Activated T-cell treated with anti-CD3 and anti-CD28 coated beads, Interleukin-2, amount 50 U/mL, for 48 hours (primary cell): ENCODE measurements at places on chromosomes 1 and 21.

DNA sequence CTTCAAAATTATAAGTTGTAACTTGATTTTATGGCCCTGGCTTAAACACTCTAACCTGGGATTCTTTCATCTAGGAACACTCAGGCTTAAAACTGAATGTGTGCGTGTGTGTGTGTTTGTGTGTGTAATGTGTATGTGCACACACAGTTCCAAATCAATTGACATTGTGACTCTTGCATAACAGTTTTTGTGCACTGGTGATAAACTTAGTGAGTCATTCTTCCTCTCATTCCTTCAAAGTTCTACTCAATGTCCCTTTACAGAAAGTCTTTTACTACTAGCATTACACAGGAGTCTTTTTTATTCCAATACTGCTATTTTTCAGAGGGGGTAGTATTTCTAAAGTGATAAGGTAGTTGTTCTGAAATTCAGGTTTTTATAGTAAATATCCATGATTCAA is 943.6 kb downstream of the KCNT2 start:
- DNase-seq, result no peak

GRCh38 chr1:181105134-181106021 is 16.9 kb downstream of the IER5 start:
- peak; percentile 92 for DNase-seq

DNA sequence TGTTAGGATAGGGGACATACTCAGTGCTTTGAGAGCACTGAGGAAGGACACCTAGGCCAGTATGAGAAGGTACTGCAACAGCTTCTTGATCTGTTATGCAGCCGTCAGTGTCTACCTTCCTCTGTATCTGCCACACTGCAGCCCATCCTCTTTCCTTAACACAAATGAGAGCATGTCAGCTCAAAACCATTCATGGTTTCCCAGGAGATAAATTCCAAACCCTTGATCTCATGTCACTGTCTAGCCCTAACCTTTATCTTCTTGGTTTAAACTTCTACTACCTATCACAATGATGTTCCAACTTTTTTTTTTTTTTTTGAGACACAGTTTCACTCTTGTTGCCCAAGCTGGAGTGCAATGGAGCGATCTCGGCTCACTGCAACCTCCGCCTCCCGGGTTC is 1.4 kb downstream of the ZMYND12 start:
- DNase-seq, result no peak

DNA sequence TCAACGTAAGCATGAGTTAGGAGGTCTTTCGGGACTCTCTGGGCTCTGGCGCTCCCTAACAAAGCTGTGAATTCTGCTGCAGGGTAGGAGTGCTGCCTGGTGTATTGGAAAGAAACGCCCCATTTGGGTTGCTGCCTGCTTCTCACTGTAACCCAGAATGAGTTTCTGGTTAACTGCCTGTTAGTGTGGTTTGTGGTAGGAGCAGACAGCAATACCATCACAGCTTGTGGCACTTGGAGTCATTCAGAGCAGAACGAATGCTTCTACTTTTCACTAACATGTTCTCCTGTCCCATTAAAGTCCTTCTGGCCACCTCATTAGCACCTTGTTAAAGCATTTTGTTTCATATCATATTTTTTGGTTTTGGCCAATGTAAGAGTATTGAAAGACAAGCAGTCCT is 18.1 kb downstream of the MAP3K7CL start:
- DNase-seq, result peak; percentile 22

DNA sequence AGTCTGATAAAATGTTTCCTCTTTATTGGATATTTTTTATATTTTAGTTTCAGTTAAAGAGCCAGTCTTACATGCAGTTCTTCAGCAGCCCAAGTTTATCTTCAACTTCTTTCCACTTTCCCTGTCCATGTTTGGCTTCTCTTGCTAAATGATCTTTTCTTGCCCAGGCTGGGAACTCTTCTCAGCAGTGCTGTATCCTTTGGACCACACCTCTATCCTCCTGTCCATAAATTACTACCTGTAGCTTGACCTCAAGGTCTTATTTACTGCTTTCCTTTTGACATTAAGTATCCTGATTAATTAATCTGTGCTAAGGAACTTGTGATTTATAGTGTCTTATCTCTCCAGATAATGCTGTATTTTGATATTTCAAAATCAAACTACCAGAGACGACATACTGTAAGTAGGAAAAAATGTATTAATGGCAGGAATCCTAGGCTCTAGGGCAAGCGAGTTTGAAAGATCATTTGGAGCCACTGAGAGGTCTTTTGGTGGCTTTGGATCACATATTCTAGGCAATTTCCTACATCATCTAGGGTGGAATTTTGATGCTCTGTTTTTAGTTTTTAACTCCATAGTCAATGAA is 20.5 kb upstream of the PDC start:
- no peak for DNase-seq

GRCh38 chr1:21503706-21504377 is 5.4 kb upstream of the ALPL start:
- no peak for DNase-seq

GRCh38 chr1:245657371-245657770 is 502.6 kb downstream of the KIF26B start:
- no peak for DNase-seq

DNA sequence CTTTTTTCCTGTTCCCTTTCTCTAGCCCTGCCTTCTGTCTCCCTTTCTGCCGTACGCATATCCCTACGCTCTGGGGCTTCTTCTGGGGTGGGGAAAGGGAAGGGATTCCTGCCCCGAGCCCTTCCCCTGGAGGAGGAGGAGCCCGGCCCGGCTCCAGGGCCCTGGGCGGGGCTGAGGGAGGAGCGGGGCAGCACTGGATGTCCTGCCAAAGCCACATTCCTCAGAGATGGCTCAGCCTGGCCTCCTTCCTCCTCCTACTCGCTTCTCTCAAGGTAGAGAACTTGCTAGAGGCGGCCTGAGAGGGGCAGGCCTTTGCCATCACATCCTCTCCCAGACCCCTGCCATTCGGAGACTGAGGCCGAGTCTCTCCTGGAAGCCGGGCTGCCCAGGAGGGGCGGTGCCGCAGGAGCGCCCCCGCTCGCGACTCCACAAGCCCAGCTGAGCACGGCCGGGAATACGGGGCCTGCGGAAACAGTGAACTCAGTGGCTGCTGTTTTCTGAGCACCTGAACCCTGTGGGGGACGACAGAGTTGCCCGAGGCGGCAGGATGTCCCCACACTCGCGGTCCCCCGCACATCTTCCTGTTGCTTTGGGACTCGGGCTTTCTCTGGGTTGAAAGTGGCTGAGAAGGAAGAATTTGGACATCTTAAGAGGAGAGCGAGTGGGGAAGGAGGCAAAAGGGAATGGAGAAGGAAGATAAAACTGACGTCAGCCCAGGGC is 12.2 kb downstream of the ADAMTSL4 start:
- DNase-seq, result peak; percentile 87

DNA sequence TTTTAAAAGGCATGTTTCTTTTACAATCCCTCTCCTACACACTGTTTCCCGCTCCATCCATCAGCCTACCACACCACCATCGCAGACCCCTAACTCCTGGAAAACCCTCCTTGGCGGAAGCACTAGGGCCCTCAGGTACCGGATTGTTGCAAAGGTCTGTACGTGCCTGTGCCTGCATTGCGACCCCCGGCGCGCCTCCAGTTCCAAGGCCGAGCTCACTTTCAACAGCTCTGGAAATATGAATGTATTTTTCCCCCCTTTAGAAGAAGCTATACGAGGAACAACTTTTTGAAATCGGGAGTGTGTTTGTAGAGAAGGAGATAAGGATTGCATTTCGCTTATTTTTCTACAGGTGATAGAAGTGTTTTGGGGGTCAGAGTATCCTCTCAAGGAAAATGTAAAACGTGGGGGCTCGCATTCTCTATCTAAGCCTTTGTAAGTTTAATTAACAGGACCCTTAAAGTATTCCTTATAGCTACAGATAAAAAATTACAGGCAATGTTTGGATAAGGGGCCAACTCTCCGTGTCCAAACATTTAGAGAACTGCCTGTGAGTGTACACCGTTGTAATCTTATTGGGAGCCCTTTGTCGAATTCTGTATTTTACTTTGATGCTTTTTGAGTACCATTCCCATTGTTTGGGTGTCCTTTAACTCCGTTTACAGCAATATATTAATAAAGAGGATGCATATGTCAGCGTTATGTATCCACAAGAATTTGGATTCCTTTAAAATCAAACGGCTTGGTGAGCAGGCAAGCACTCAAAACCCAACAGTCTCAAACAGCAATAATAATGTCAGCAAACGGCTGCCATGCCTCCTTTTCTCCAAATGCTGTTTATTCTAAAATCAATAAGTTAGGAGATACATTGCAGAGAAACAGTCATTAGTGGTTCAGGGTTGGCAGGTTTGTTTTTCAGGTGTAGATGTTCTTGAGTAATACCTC is 5.9 kb downstream of the PRRX1 start:
- DNase-seq, result no peak

GRCh38 chr1:224564454-224565084 is 51.5 kb upstream of the CNIH3 start:
- DNase-seq, result no peak

DNA sequence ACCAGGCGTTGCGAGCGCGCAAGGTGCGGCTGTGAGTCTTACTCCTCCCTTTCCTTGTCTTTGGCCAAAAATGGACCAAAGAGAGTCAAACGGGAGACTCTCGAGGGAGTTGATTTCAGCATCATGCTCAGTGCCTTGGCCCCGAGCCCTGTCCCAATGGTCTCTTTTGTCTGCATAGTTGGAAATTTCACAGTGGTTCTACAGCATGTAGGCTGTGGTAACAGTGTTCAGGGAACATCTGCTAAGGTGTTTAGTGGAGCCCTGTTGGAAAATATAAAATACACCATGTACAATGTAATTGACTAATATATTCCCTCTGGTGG is 2.7 kb downstream of the CACNA1E start:
- no peak for DNase-seq

DNA sequence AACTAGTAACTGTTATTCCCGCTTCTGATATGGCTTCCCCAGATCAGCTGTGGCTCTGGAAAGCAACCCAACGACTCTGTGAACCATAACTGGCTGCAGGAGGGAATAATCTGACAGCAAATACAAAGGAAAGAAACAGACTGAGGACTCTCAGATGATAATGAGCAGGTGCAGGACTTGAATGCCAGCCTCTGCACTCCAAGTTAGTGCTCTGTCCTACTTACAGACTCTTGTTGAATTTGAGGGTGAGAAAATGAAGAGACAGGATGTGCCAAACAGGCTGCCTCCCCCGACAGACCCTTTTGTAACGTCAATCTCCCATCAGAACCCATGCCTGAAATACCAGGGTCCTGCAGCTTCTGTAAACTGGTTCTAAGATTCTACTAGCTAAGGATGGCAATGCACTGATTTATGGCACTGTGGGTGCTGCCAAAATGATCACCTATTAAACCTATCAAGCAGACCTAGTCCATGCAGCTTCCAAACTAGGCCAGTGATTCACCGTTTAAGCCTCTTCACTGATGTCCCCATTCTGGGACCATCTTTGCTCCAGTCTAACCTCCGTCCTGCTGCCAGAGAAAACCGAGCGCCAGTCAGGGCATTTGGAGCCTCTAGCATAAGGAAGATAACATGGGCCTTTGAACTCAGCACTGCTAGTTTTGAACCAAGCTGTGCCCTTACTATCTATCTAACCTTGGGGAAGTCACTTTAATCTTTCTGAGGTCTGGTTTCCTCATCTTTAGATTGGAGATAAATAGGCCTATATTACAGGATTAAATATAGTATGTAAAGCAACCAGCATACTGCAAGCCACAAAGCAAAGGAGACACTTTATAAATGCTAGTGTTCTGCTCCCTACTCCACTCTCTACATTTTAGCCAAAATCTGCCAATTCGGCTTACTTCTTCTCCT is 4.8 kb downstream of the MKNK1 start:
- DNase-seq, result no peak

GRCh38 chr1:220326578-220326977 is 54.3 kb upstream of the RAB3GAP2 start:
- DNase-seq, result no peak

GRCh38 chr1:96361961-96362360 is 359.6 kb upstream of the PTBP2 start:
- DNase-seq, result no peak

- DNase-seq, result no peak
Measured at GRCh38 chr1:55399346-55399745, 184.2 kb upstream of the USP24 start.

DNA sequence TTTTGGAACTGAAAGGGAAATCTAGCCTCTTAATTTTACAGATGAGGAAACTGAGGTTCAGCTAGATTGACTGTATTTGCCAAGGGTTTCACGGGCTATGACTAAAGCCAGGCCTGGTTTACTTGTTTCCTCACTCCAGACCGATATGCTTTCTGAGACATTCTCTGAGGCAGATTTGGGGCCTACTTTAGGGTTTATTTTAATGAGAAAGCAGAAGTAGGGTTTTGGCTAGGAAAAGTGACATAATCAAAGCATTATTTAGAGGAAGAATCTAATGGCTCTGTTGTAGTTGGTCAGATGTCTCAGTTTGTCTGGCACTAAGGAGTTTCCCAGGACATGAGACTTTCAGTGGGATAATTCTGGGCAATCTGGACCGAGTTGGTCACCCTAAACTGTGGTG is 1.5 kb upstream of the RPTN start:
- DNase-seq, result no peak

- DNase-seq, result peak; percentile 86
Measured at GRCh38 chr1:156705918-156706656, 704 bp upstream of the CRABP2 start.

- DNase-seq, result no peak
Measured at GRCh38 chr1:62230718-62231117, 36.1 kb downstream of the L1TD1 start.

DNA sequence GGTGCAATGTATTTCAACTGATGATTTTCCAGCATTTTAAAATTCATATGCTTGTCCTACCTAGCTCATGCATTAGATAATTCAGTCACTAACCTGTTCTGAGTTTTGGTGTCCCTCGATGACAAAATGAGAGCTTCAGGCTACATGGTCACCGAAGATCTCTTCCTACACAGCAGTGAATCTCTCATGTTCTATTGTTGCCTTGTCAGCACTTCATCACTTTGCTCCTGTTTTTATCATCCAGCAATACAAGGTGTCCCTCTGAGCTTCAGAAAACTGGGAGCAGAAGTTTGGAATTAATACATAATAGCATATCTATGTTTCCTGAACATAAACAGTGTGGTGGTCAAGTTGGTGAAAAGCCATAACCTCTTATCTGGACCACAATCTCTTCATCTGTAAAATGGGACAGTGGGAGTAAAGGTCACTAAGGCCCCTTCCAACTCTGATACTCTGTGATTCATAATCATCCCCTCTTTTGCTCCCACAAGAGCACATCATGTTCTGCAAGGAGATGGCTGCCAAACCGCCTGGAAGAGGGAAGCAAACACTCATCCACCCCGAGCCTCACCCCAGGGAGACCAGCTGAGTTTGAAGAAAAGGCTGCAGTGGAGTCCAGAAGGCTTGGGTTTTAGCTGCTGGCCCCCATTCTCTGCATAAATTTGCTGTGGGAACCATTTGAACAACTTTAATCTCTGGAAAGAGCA is 137.9 kb upstream of the F3 start:
- no peak for DNase-seq

GRCh38 chr1:170910273-170910672 is 25.1 kb upstream of the MROH9 start:
- no peak for DNase-seq

- no peak for DNase-seq
Measured at GRCh38 chr1:8382051-8382505, 64.2 kb downstream of the SLC45A1 start.

- DNase-seq, result no peak
Measured at GRCh38 chr1:208206092-208206698, 38.0 kb downstream of the PLXNA2 start.

- DNase-seq, result no peak
Measured at GRCh38 chr1:198858033-198858432, 219.2 kb downstream of the PTPRC start.

- DNase-seq, result no peak
Measured at GRCh38 chr1:196557797-196558196, 50.4 kb downstream of the KCNT2 start.
